ENCODE measurements at places on chromosomes 7 and 10. TPM values are rescaled to one million over a fixed set of nuclear protein-coding genes. Genes with fewer than 3 reads are reported as not detected.

Gene CUTC
- 15.5 TPM for polyA plus RNA-seq

Gene STEAP4
- polyA plus RNA-seq: 3.7 TPM

Gene SERPINE1
- polyA plus RNA-seq: 0.88 TPM

Gene ANKRD30A
- not detected for polyA plus RNA-seq

Gene LIPF
- polyA plus RNA-seq: 20.8 TPM

Gene ADCY1
- 0.12 TPM for polyA plus RNA-seq

Gene GPR146
- 4.5 TPM for polyA plus RNA-seq

Gene AHR
- 7.8 TPM for polyA plus RNA-seq

Gene MMP21
- polyA plus RNA-seq: 0.02 TPM

Data from esophagus (tissue), 2 donors.